ENCODE measurements at places on chromosomes 5 and 9.

- no peak for DNase-seq
Measured at GRCh38 chr9:74006935-74007334, 490.2 kb upstream of the RORB start.

GRCh38 chr5:38585816-38586215 is 29.4 kb upstream of the LIFR start:
- no peak for DNase-seq

DNA sequence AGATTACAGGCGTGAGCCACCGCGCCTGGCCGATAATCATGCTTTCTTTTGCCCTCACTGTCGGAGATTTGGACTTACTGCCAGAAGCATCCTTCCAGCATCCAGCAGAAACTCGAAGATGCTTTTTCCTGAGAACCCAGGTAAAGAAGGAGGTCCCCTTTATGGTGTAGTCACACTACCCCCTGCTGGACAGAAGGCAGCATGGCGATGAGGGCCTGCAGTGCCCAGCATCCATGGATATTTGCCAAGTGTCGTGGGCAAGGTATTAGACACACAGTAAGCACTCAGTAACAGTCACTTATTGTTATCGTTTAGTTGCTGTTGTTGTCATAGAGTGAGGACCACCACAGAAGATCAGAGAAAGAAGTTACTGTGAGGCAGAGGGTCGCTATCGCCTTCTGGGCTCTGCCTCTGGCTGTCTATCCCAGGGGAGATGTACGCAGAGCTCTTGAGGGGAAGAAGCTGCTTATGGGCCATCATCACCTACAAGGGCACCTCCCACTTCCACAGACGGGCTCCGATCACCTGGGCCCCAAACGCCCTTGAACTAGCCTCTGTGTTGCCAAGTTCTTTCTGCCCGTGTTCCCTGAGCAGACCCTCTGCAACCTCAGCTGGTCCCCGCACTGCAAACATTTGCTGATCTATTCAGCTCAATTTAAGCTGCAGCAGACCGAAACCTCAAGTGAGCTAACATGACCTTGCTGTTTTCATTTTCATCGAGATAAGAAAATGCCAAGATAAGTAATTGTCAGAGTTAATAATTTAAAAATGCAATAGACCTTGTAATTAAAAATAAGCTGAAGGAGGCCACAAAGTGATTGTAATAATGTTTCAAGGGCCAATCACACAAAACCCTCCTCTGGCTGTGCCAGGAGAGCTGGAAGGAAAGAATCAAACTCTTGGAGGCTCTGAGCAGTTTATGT is 23.9 kb downstream of the C5orf15 start:
- no peak for DNase-seq

GRCh38 chr5:41508186-41508585 is 2.2 kb downstream of the PLCXD3 start:
- no peak for DNase-seq

DNA sequence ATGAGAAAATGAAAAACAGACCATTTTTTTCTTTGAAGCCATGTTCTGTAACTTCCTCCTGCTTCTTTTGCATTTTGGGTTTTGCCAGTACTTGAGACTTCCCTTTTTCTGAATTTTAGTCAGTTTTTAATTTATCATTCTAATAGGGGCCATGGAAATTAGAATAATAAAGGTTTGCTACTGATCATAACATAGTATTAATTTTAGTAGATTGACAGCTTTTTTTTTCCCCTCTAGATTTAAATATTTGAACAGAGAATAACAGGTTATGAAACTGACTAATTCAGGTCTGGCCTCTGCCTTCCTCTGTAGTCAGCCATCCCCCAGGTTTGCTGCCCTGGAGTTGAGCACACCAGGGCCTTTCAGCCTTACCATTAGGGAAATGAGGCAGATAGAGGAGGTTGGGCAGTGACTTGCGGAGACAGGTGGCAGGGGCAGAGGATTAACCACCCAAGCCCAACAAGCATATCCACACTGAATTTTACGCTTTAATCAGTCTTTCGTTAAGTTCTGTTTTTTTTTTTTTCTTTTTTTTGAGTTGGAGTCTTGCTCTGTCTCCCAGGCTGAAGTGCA is 80.1 kb upstream of the TNFAIP8 start:
- DNase-seq, result no peak

- no peak for DNase-seq
Measured at GRCh38 chr5:180791611-180792213, 10.9 kb downstream of the MGAT1 start.

- DNase-seq, result no peak
Measured at GRCh38 chr9:19409401-19410194, 789 bp downstream of the ACER2 start.

DNA sequence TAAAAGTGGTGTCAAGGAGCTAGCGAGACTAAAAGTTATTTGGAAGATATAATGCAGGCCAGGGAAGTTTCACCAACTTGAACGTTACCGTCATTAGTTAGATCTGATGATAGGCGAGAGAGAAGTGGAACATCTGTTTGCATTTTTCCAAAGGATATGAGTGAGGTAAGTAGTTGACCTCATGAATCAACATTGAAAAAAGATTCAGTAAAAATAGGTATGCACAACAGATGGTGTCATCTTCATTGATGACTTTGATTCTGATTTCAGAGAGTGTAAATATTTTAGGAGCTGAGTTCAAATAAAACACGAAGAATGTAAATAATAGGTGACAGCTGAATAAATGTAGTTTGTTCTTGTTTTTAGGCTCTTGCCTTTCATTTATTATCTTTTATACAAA is 998.9 kb upstream of the CDH6 start:
- DNase-seq, result no peak

All from activated CD8-positive, alpha-beta memory T cell treated with anti-CD3 and anti-CD28 coated beads for 1 hour (primary cell).